ENCODE measurements at places on chromosomes 16 and 17.
A peak's percentile ranks its signal among the peaks of the same experiment; 100 is the strongest.

- DNase-seq, result no peak
These were observed 282.6 kb upstream of the IRX3 start for GRCh38 chr16:54568906-54569807.

DNA sequence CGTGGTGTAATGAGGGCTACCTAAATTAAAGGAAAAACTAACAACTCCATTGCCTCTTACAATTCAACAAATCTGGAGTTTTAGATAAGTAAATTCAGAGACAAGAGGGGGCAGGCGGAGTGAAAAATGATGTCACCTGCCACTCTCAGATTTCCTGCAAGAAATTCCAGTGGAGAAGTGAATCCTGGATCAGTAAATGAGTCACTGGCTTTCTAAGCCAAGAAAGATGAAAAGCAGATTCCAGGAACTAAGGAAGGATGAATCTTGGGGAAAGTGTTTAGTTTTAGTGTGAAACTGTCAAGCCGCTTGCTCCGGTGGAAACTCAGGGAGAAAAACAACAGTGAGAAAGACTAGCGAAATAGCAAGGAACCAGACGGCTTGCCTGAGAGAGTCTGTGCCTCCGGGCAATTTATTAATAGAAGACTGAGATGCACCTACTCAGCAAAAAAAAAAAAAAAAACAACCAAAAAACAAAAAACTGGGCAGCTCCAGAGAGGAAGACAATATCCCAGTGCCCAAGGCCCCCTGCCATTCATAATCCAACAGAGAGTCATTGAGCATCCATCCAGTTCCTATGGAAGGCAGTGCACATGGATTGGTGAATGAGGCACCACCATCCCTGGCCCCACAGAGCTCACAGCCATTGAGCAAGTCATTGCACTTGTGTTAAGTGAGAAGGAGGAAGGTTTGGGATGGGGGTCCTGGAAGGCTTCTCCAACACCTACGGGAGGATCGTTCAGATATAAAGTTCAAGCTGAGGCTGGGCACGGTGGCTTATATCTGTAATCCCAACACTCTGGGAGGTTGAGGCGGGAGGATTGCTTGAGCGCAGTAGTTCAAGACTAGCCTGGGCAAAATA lies 12.1 kb upstream of the RIPOR1 start:
- no peak for DNase-seq

- no peak for DNase-seq
These were observed 25.2 kb upstream of the ABCC3 start for GRCh38 chr17:50609380-50610074.

DNA sequence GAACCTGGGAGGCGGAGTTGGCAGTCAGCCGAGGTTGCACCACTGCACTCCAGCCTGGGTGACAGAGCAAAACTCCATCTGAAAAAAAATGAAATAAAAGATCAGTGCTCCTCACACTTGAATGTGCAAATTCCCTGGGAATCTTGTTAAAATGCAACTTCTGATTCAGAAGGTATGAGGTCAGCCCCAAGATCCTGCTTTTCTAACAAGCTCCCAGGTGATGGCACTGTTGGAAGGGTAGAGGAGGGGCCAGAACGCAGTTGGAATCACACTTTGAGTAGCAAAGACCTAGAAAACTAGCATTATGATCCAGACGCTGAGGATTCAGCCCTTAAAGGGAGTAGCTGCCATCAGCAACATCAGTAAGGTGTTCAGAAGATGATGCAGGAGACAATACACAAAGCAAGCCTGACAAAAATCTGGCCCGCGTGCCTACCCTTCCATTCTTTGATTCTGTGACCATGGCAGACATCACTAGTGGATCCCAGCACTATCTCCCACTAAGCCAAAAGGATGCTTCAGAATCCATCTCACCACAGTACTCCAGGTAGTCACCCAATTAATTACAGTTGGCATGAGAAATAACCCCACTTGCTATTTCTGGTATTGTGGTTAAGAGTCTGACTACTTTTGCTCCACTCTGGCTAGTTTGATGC lies 33.1 kb upstream of the MEIOC start:
- peak; percentile 45 for DNase-seq

DNA sequence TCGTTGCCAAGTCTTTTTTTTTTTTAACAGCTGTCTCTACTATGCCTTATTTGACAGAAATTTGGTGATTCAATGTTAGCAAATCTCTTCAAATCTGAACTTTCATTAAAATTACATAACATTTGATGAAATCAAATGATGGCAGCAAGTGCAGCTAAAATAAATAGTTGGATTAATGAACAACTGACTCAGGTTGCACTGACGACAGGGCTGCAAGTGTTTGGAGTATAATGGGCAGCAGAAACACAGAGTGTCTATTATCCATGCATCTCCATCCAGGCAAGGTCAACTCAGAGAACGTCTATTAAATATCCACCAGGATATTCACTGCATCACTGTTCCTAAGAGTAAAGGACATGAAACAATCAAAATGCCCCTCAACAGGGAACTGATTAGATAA lies 109.8 kb downstream of the SLC39A11 start:
- DNase-seq, result no peak

- DNase-seq, result no peak
These were observed 73.9 kb downstream of the SPAG9 start for GRCh38 chr17:51046514-51047384.

DNA sequence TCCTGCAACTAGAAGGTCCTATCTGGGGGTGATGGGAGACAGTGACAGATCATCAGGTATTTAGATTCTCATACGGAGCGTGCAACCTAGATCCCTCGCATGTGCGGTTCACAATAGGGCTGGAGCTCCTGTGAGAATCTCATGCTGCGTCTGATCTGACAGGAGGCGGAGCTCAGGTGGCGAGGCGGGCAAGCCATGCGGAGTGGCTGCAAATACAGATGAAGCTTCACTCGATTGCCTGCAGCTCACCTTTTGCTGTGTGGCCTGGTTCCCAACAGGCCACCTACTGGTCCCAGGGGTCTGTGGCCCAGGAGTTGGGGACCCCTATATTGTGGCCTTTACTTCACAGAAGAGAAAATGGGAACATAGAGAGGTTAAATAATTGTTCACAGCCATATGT lies 200.4 kb downstream of the IRF8 start:
- DNase-seq, result no peak

- no peak for DNase-seq
These were observed 81.0 kb upstream of the MYOCD start for GRCh38 chr17:12584727-12585126.

GRCh38 chr16:50884066-50884860 lies 142.4 kb downstream of the CYLD start:
- DNase-seq, result no peak

DNA sequence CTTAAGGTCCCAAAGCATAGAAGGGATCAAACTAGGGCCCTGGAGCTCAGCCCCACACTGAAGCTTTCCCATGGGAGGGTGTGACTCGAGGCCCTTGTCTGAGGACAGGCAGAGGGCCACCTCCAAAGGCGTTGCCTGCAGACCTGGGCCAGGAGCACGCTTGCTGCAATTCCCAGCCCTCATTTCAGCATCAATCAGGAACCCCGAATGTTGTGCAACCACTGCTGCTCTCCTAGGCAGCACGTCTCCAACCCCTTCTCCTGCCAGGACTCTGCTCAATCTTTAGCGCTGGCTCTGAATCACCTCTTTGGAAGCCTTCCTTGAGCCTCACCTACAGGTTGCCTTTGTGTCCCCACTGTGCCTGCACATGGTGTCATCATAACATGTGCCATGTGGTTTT lies 14.0 kb upstream of the ATP2C2 start:
- no peak for DNase-seq

DNA sequence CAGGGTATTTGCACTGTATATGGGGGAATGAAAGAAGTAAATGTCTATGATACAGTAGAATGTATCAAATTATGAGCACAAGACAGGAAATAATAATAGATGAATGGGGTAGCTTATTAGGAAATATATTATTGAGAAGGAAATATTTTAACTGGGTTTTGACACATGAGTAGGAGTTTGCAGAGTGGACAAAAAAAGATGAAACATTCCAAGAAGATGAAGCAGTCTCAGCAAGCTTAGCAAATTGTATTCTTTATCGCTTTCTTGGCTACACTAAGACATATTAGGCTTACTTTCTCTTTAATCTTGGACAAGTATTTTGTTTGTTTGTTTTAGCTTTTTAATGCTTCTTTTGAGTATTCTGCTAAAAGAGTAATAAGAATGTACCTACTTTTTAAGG lies 1.3 kb upstream of the KRTAP4-9 start:
- no peak for DNase-seq

DNA sequence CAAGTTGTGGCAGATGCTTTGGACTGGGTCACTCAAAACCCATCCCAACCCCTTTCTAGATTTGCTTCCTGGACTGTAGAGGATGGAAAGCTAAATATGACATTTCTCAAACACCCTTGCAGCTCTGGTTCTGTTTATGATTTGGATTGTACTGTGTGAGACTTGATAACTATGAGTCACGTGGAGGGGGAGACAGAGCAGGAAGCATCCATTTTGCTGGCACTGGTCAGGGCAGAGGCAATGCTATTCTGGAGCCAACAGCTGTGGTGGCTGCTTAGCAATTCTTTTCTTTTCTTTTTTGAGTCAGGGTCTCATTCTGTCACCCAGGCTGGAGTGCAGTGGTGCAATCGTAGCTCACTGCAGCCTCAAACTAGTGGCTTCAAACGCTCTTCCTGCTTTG lies 13.6 kb upstream of the TERF2 start:
- DNase-seq, result no peak

DNA sequence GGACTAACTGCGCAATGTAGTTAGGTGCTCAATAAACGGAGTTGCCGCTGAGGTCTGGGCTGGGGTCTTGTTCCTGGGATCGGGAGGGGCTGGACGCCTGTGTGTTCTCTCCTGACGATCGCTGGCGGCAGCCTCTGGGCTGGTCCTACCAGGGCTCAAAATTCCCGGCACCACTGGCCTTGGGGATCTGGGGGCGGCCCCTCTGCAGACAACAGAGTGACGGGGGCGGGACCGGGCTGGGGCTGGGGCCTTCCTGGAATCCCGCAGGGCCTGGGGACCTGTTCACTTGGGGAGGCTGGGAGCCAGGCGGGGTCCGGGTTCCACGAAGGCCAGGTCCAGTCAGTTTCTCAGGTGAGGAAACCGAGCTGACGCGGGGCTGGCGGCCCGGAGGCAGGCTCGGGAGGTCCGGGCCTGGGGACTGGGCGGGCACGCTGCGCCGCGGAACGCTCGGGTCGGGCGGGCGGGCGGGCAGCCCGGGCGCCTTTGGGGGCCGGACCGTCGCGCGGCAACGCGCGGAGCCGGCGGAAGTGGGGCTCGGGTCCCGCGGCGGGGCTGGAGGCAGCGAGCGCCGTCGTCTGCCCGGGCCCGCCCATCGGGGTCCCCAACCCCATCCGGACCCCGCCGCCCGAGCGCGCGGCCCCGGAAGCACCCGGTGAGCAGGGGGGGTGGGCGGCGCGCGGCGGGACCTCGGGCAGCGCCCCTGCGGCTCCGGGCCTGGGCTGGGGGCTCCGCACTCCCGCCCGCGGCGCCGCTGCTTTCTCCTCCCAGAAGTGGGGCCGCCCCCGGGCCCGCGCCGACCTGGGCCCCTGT lies at the start of gene PIGQ:
Gene PIGQ, plus strand, starts transcription at position 524 of the 810 bp plus-strand sequence. CDS start 4,107 bp downstream, outside the sequence.
- no peak for DNase-seq

Data from HCT116 (cell line).